Fibroblast of skin of scalp (primary cell): ENCODE measurements at places on chromosomes 2 and 18.

GRCh38 chr2:99900556-99900955, 241.8 kb downstream of the AFF3 start:
- DNase-seq = no peak

GRCh38 chr2:212133337-212133736, 405.3 kb downstream of the ERBB4 start:
- no peak for DNase-seq

- peak; percentile 40 for DNase-seq
These were observed 48.8 kb downstream of the C2orf42 start for GRCh38 chr2:70141902-70142589.

DNA sequence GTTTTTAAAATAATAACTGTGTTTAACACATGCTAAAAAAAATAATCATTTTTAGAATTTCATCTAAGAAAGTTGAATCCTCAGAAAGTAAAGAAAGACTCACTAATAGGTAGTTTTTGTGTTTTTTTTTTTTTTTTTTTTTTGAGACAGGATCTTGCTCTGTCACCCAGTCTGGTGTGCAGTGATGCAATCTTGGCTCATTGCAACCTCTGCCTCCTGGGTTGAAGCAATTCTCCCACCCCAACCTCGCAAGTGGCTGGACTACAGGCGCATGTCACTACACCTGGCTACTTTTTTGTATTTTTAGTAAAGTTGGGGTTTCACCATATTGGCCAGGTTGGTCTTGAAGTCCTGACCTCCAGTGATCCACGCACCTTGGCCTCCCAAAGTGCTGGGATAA, 7.1 kb downstream of the CKAP2L start:
- DNase-seq = peak; percentile 12

- DNase-seq = no peak
These were observed 1.1 kb downstream of the TRAF3IP1 start for GRCh38 chr2:238321467-238321866.

- DNase-seq = peak; percentile 6
These were observed 91.3 kb downstream of the DPP4 start for GRCh38 chr2:161982548-161983330.

GRCh38 chr2:186645999-186646398, 47.9 kb upstream of the FAM171B start:
- DNase-seq = no peak
